Activated CD4-positive, alpha-beta T cell treated with anti-CD3 and anti-CD28 coated beads, Interleukin-2, Interleukin-6, amounts not matched to agents 100 ng/mL and 50 ng/mL, durations not matched to agents 16 hours and 8 hours (primary cell): ENCODE measurements at places on chromosomes 5 and 9.

- DNase-seq = no peak
Measured at GRCh38 chr5:32277798-32278197, 34.9 kb downstream of the MTMR12 start.

DNA sequence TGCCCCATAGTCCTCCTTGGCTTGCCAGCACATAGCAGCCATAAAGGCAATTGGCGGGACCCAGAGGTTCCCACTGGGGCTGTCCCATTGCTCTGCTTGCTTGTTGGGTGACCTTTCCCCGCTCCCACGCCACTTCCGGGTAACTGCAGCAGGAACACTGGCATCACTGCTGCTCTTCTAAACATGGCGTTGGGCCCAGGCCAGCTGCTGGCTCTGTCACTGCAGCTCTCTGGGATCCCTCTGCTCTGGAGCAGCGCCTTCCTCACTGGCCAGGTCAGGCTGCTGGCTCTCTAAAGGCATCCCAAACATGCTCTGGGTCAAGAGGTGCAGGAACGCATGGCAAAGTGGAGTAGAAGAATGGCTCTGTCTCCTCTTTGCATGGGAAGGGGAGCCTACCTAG, 92.9 kb downstream of the DRD1 start:
- DNase-seq = no peak

- DNase-seq = no peak
Measured at GRCh38 chr9:107874591-107875369, 385.2 kb upstream of the KLF4 start.

- no peak for DNase-seq
Measured at GRCh38 chr5:2260211-2261003, 377.7 kb upstream of the IRX4 start.

DNA sequence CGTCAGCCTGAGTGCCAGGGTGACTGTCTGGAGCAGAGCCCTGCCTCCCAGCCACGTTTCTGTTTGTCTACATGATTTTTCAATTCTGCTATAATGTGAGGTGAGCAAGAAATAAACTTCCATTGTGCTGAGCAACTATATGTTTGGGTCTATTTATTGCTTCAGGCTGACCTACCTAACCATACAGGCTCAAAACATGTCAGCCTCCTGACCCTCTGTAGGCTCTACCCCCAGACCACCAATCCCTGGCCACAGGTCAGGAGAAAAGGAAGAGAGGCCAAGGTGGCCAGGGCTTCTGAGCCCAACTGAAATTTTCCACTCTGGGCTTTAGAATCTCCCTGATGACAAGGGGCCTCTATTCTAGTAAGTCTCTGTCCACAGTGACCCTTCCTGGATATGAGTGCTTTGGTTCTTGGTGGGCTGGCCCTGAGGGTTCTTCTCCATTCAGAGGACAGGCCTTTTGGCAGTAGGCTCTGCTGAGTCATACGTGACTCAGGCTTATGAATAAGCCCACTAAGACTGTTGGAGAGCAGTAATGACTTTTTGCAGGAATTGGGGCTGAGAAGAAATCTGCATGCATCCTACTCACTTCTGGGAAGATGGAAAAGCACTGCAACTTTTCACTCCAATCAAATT, 117.2 kb upstream of the TBCA start:
- DNase-seq = peak; percentile 22

- no peak for DNase-seq
Measured at GRCh38 chr5:154813158-154813557, 37.2 kb downstream of the FAXDC2 start.

GRCh38 chr5:141223112-141223783, at the start of gene PCDHB14:
TSS of gene PCDHB14 (plus strand) at chr5:141223343. CDS start at chr5:141223506, 163 bp downstream.
- DNase-seq = no peak

DNA sequence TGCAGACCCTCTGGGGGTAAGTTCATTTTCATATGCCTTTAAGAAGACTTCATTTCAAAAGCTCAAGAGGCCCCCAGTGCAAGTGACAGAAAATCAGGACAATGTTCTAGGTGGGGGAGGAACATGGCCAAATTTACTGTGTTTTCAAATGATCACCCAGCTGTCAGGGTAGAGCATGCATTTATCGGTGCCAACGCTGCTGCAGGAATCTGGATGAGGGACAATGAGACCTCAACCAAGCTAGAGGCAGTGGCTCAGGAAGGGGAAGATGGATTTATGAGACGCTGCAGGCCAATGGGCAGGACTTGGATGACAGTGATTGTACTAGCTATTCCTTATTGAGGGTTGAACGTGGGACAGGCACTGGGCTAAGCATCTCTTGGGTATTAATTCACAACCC, 278.4 kb downstream of the ASTN2 start:
- DNase-seq = no peak

DNA sequence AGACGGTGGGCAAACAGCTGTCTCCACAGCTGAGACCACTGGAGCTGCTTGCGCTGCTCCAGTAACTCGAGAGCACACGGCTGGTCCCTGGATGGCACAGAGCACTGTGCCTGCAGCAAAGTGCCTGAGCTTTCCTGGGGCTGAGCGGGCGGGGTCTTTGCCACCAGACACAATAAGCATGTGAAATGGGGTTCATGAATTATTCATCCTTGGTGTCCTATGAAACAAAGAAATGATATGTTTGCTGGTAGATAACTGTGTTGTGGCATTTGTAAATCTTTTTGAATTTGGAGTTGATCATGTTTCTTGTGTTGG, 151.7 kb upstream of the MPDZ start:
- no peak for DNase-seq

GRCh38 chr5:150574818-150575547, 65.5 kb upstream of the SYNPO start:
- DNase-seq = no peak

- DNase-seq = no peak
Measured at GRCh38 chr5:137236849-137237507, 262.1 kb downstream of the SPOCK1 start.

- DNase-seq = no peak
Measured at GRCh38 chr9:133008406-133008805, 22.4 kb upstream of the GTF3C5 start.

GRCh38 chr9:32906213-32906612, 95.2 kb downstream of the APTX start:
- DNase-seq = no peak

GRCh38 chr5:97531549-97531948, 348.5 kb upstream of the RIOK2 start:
- DNase-seq = no peak

GRCh38 chr9:133258061-133259015, 16.7 kb downstream of the ABO start:
- DNase-seq = no peak

GRCh38 chr5:154002093-154002492, 36.6 kb downstream of the FAM114A2 start:
- no peak for DNase-seq

- no peak for DNase-seq
Measured at GRCh38 chr5:104187656-104188055, 625.1 kb upstream of the NUDT12 start.

GRCh38 chr9:133846483-133847090, 108.4 kb upstream of the SARDH start:
- DNase-seq = no peak

DNA sequence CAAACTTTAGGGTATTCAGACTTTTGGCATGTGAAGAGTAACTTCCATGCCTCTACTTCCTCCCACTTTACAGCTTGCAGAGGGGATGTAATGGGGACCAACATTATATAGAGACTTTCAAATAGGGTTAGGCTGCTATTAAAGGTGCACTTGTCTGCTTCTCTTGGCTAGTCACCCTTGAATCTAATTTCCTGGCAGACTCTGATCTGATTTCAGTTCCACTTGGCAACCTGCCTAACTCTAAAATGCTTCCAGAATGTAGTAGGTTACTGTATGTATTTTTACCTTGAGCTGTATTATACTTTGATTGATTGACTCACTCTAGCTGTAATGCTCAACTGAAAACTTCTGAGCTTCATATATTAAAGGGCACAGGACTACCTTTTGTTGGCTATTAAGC, 693.4 kb downstream of the KCTD16 start:
- no peak for DNase-seq

DNA sequence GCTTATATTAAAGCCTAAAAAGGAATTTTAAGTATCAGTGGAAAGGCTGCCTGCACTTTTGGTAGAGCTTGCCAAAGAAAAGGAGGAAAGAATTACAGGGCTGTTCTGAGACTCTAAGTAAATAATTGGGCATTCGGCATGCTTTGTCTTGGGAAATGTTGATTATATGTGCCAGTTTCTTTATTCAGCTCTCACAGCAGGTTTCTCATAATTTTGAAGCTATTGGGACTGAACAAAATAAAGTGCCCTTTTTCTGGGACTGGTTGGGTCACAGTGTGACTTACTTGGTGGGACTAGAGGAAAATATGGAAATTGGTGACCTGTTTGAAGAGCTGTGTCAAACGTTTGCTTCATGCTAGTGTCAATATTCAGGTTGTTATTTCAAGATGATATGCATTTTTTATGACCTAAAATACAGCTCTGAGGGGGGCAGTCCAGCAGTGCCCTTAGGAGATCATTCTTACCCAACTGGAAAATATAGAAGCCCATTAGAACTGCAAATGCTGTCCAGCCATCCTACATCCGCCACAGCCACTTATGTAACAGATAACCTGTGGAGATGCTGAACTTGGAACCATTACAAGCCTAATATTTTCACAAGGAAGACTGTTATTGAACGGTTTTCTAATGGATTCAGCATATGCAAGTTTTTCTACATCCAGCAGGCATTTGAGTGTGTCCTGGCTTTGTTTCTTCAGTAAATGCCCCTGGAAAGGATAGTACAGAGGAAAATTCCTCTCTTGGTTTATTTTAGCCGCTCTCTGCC, 122.4 kb downstream of the SNCAIP start:
- no peak for DNase-seq

DNA sequence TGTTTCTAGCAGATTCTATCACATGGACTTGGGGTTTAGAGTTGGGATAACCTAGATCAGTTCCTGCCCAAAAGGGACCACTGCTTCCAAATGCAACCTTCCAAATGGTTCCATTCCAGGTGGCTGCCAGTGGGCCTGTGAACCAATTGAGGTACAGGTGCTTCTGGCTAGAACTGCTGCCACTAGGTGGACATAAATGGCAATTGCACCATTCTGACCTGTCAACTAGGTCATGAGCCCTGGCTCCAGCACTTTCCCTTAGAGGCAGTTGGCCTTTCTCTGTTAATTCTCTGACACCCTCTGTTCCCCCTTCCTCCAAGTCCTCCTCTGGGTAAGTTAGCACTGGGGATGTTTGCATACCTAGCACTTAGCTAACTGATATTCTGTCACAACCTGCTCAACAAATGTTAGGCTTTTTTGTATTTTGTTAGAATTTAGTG, 16.6 kb upstream of the HEMGN start:
- peak; percentile 68 for DNase-seq

GRCh38 chr9:38017149-38017884, 51.7 kb downstream of the SHB start:
- DNase-seq = no peak

- DNase-seq = no peak
Measured at GRCh38 chr5:119913425-119913824, 284.1 kb downstream of the FAM170A start.

DNA sequence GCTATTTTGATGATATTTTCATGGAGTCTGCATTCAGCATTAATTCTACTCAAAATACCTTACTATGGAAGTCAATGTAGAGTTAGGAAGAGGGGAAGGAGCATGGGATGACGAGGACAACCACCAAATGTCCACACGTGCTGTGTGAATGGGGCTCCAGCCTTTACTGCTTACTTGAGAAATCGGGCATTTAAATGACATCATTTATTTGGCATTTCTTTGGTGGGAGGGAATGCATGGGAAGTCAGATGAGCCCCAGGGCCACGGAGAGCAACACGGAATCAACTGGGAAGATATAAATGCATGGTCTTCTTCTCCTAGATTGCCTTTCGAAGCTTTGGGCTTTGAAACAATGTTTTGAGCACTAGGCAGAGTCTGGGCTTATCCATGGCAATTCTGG, 458.5 kb upstream of the KLF4 start:
- DNase-seq = no peak

DNA sequence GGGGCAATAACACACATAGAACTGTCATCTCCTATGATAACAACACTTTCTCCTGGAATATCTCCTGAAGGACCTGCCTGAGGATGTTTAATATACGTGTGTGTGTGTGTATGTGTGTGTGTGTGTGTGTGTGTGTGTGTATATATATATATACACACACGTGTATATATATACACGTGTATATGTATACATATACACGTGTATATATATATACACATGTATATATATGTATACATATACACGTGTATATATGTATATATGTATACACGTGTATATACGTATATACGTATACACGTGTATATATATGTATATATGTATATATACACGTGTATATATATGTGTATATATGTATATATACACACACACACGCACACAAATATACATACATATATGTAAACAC, 27.5 kb downstream of the CDH18 start:
- no peak for DNase-seq
